ENCODE measurements at places on chromosomes 5 and 9.
A peak's percentile ranks its signal among the peaks of the same experiment; 100 is the strongest.

DNA sequence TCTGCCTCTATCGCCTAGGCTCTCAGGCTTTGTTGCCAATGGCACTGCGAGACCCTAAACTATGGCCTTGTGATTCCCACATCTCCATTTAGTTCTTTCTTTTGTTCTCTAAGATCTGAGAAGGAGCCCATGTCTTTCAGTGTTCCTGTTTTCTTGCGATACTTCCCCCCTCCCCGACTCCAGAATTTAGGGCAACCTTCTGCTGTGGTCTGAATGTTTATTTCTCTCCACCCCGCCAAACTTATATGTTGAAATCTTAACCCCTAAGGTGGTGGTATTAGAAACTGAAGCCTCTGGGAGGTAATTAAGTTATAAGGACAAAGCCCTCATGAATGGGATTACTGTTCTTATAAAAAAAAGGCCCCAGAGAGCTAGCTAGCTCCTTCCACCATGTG lies 6.4 kb downstream of the TMC1 start:
- H3K27me3 ChIP-seq, result no peaks in the 10 kb centered on the region
- peaks cover 6% of the 10 kb centered on the region for H3K4me1 ChIP-seq
- H3K27ac ChIP-seq, result no peak overlapping the region
- peak overlapping the region; percentile 41 for H3K4me3 ChIP-seq
- DNase-seq, result no peak

- H3K4me1 ChIP-seq, result no peaks in the 10 kb centered on the region
- no peaks in the 10 kb centered on the region for H3K36me3 ChIP-seq
- H3K27ac ChIP-seq, result no peak overlapping the region
These were observed 455.4 kb downstream of the GADD45G start for GRCh38 chr9:90060256-90060655.

- H3K36me3 ChIP-seq, result no peaks in the 10 kb centered on the region
- no peak overlapping the region for H3K27ac ChIP-seq
- no peaks in the 10 kb centered on the region for H3K4me1 ChIP-seq
- no peaks in the 10 kb centered on the region for H3K27me3 ChIP-seq
These were observed 189.0 kb downstream of the PALM2AKAP2 start for GRCh38 chr9:109969011-109969410.

DNA sequence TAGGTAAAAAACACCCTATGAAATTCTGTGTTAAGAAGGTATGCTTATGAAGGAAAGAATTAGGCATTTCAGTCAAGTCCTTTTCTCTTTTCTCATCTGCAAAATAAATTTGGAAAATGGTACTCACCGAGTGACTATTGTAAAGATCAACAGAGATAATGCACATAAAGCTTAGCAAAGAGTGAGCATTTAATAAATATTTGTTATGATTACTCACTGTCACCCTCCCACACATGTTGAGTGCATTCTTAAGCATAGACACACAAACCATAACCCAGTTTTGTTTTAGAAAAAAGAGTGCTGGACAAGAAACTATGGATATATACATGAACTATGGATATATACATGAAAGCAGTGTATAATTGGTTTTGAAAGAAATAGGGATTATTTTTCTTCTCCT lies 54.7 kb upstream of the PRLR start:
- no peak overlapping the region for H3K4me3 ChIP-seq
- H3K36me3 ChIP-seq, result peaks cover 6% of the 10 kb centered on the region
- DNase-seq, result no peak
- H3K27ac ChIP-seq, result no peak overlapping the region
- H3K4me1 ChIP-seq, result no peaks in the 10 kb centered on the region

DNA sequence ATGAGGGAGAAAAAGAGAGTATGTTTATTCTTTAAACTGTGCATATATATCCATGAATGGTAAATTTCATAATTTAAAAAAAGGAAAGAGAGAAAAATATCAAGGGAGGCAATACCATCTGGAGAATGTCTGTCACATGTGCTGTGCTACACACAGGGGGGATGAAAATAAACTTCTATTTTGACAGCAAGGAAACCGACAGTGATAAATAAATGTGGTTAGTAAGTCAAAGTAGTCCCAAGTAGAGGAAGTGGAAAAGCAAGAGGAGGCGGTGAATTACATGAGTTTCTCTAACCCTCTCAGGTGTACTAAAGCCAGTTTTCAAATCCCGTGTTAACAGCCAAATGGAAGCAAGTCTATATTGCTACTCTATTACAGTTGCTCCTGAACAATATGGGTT lies 83.3 kb downstream of the ICE1 start:
- no peaks in the 10 kb centered on the region for H3K27me3 ChIP-seq
- H3K4me1 ChIP-seq, result no peaks in the 10 kb centered on the region
- no peak overlapping the region for H3K4me3 ChIP-seq
- DNase-seq, result no peak
